H7 (cell line): ENCODE measurements at places on chromosomes 4 and X.

DNA sequence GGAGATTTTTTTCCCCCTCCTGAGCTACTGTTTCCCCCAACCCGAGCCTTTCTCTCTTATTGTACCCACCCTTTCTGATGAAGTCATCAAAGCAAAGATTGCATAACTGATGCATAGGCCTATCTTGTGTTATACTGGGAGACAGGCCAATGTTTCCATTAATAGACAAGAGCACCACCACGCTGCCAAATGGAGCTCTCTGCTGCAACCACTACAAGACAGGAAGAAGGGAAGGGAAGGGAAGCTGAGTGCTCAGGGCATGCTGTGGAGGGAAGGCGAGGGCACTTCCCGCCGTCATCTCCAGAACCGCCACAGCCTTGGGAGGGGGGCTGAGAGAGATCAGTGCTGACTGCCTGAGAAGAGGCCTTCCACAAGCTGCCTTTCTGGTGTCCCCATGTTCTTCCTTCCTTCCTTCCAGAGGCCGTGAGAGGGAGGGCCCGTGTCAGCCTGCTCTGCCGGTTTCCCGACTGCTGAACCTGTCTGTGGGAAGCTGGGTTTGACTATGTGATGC lies 75.0 kb downstream of the MGST2 start:
- no peak for DNase-seq

GRCh38 chr4:75514131-75514948 lies at the start of the genes RCHY1 and THAP6:
RCHY1 (minus strand) TSS chr4:75514403; CDS start chr4:75514286, 117 bp downstream.
THAP6 (plus strand) TSS chr4:75514473; CDS start chr4:75515453, 980 bp downstream.
- peak; percentile 89 for DNase-seq

- DNase-seq: no peak
These were observed 10.3 kb upstream of the LSM6 start for GRCh38 chr4:146165221-146165620.

DNA sequence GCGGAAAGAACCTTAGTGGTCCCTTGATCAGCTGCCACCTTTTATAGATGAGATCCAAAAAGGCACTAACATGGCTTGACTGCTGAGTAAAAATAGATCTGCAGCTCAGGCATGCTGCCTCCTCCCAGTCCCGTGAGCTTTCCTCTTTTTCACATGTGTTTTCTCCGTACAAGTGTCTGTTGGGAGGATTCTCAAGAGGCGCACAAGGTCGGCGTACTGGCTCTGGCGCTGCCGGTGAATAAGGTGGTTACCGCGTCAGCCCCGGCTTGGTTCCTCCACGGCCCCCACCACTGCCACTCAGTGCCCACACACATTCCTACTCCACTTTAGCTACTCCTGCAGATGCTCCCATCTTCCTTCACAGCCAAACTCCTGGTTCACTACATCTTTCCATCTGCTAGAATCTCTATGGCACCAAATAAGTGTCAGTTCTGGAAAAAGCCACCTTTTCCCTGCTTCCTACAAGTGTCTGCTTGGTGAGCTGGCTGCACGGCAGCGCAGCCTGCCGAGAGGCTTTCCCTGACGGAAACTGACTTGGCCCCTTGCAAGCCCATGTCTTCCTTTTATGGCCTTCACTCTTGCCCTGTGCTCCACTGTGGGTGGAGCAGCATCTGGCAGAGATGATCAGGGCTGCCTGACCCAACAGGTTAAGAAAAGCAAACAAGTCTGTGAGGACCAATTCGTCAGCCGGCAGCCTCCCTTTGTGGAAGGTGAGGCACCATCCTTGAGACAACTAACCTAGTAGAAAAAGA lies 99.8 kb downstream of the KLHL8 start:
- DNase-seq: no peak

DNA sequence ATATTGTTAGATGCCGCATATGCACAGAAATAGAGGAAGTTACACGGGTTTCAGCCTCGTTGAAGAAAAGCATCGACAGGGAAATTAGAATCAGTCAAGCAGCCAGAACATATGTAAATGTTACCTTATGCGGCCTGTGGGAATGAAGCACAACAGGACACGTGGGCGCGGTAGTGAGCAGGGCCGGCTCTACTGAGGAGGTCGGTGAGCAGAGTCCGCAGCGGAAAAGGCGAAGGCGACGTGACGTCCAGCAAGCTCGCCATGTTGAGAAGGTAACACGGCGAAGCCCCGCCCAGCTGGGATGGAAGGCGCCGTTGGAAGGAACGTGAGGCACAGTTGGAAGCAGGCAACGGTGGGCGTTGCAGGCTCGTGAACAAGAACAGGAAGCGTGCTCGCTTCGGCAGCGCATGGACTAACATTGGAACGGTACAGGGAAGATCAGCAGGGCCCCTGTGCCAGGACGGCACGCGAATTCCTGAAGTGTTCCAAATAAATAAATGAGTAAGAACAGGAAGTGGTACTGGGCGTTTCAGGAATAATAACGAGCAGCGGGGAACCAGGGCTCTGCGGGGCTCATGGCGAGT lies 54.6 kb downstream of the MTNR1A start:
- DNase-seq: no peak

GRCh38 chrX:139881572-139881971 lies 51.3 kb downstream of the ATP11C start:
- no peak for DNase-seq

GRCh38 chr4:103402198-103402597 lies 204.1 kb upstream of the CENPE start:
- DNase-seq: no peak

DNA sequence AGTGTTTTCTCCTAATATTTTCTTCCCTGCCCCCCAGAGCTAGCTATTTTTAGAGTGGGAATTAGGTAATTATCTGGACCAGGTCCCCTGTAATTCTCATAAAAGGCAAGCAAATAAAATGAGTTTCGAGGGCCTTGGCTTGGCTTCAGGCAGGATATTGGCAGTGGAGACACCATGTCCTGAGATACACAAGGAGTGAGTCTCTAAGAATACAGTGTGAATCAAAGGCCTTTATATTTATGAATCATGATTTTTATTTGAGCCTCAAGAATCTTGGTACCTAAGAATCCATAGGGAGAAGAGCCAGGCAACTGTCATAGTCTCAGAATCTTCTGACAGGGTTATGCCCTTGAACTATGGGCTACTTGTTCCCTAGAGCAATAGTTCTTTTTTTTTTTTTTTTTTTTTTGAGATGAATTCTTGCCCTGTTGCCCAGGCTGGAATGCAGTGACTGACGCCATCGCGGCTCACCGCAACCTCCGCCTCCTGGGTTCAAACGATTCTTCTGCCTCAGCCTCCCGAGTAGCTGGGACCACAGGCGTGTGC lies 205.4 kb downstream of the LDB2 start:
- no peak for DNase-seq

DNA sequence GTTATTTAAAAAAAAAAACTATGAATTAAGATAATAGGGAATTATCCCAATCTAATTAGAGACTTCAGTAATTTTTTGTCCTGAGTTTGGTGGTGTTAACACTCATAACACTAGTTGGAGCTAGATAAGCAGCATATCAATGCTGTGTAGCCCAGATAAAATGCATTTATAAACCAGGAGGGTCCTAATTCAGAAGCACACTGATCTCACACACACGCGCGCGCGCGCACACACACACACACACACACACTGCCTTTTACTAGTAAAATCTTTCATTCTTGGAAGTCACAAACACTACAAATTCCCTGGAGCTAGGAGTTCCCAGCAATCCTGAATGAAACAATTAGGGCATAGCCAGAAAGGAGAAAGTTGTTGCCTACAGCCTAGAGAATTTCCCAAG lies 3.2 kb downstream of the UNC5C start:
- DNase-seq: no peak

GRCh38 chr4:24533364-24533763 lies 51.0 kb downstream of the DHX15 start:
- DNase-seq: no peak

- no peak for DNase-seq
These were observed 19.7 kb upstream of the CXCL6 start for GRCh38 chr4:73816814-73817213.

DNA sequence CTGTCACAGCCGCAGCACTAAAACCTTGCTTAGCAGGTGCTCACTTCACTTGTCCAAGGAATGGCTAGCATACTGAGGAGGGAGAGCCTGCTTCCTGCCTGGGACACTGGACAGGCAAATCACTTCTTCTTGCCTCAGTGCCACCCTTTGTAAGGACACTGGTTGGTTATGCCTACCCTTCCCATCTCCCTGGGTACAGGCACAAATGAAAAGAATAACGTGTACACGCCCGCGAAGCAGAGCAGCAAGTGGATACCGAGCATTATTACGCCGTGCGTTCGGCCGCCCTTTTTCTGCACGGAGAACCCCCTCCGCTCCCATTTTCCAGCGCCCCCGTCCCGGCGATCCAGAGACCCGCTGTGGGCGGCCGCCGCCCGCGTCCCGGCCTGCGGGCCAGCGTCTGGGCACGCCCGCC lies 338 bp upstream of the KLHL2 start:
- DNase-seq: peak; percentile 47

DNA sequence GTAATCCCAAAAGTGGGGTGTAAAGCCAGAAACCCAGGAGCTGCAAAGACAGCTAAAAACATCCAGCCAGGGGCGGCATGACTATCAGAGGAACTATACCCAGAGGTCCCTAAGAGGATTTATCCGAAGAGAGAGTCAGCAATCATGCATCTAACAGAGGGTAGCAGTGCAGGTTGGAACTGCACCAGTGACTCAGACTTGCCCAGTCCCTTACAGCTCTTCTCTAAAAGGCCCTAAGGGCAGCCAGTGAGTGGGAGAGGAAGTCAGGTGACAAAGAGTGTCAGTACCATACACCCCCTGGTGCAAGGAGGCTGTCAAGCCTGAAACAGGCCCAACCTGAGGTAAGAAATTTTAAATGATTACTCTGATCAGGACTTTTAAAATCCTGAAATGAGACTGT lies 88.1 kb downstream of the CAMK2D start:
- DNase-seq: peak; percentile 6

GRCh38 chr4:106618956-106619355 lies 250.4 kb upstream of the GIMD1 start:
- no peak for DNase-seq

DNA sequence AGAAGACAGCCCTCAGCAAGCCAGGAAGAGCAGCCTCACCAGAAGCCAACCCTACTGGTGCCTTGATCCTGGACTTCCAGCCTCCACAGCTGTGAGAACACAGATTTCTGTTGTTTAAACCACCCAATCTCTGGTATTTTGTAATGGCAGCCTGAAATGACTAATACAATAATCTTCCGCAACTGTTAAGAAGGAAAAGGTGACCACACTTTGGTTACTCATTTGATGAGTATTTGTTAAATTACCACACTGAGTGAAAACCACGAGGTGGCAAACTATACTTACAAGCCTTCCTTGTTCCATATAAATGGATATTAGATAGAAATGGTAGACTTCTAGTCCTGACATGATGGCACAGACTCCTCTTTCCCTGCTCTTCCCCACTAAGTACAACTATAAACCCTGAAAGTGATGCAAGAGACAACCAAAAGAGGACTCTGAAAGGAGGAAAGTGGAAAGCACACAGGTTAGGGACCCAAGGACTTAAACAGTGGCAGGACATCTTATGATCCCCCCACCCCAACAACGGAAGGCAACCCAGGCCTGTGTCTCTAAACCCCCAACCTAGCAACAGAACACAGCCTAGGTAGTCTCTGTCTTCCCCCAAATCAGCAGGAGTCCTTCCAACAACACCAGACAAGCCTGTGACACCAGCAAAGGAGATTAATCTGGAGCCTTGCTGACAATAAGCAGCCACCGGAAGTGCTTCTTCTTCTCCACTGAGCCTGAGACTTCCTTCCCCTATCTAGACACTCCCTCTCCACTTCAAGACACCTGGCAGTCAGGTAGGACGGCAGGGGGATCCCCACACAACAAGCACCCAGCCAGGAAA lies 12.3 kb downstream of the ZNF182 start:
- DNase-seq: no peak

DNA sequence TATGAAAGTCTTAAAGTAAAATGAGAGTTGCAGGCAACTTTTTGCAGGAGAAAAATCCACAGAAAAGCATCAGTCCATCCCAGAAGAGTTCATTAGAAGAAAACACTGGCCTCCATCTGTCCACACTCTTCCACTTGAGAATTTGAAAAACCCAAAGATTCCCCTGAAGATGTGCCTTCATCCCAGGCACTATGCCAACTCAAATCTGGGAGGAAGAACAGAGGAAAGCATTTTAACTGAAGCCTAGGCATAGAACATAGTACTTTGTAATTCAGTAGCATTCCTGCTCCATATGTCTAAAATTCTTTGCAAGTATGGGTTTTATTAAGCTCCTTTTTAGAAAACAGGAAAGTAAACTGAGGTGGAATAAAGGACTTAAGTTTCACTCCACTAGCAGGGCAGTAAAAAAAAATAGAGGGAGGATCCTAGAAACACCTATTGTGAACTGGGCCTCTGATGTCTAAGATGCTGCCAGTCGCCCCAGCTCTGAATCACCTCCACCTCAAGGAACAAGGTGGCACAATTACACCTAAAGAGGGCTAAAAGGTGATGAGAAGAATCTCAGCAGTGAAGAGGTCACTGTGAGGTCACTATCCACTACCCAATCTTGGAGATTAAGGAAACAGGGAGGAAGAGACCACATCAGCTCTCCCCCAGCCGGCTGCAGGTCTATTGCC lies 141.9 kb upstream of the FAM241A start:
- DNase-seq: no peak

DNA sequence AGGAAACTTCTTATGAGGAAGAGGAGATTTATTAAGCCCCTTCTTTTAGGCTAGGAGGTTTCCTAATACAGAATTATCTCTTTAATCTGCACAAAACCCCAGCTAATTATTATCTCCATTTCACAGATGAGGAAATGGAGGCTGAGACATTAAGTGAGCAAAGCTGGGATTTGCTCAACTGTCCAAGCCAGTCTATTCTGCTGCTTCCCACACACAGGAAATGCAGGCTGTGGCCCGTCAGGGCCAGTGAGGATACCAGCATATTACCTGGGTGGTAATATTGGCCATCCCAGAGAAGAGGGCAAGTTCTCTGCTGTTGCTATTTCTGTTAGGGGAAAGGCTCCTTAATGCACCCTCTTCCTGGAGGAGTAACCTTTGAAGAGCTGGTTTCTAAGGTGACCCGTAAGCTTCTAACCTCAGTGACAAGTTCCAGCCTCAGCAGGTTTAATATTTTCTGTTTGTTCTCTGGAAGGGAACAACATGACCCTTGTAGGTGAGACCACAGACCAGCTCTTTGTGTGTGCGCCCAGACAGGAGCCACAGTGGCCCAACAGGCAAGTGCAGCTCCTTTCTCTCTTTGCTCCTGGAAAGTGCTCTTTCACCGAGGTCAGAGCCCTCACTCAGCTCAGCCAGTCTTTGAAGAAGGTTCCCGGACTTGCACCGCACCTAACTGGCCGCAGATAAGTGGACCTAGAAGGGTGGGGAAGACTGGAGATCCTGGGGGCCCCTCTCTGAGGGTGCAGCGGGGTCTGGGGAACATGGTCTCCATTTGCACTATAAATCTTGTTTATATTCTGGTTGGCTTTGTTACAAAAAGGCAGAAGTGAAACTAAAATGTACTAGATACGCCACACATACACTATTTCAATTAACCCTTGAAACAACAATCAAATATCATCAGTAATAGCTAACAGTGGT lies 35.5 kb downstream of the TBC1D9 start:
- DNase-seq: no peak

DNA sequence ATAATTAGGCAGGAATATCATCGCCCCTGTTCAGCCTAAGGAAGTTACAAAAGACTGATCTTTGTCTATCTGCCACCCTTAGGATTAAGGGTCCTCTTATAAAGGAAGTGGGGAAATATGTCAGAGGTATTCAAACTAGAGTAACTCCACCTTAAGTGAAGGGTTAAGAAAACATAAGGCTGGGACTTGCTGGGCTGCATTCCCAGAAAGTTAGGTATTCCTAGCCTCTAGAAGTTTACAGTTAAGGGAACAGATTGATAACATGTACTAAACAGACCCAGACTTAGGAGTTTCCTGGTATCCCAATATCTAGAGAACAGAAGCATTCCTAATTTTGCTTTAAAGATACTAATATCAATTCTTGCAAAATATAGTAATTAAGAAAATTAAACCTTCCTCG lies 6.0 kb downstream of the CXCL2 start:
- DNase-seq: no peak

- DNase-seq: no peak
These were observed 63.9 kb upstream of the FAT1 start for GRCh38 chr4:186787536-186787935.
